ENCODE measurements at places on chromosomes 7 and 10.

DNA sequence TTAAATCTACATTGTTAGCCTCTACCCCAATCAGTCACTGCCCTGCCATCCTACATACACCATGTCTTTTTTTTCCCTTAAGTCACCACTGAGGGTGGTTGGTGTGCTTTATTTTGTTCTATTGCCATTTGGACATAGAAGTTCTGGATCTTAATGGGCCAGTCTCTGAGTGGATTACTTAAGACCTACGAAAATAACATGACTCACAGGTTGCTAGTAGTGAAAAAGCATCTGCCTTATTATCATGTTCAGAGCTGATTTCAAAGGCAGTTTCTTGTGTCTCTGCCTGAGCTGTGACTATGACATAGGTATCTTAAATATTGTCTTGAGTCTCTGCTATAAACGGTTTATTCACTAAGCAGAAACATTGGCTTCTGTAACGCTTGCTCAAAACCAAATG is 410.8 kb downstream of the MDFIC start:
- DNase-seq: no peak

DNA sequence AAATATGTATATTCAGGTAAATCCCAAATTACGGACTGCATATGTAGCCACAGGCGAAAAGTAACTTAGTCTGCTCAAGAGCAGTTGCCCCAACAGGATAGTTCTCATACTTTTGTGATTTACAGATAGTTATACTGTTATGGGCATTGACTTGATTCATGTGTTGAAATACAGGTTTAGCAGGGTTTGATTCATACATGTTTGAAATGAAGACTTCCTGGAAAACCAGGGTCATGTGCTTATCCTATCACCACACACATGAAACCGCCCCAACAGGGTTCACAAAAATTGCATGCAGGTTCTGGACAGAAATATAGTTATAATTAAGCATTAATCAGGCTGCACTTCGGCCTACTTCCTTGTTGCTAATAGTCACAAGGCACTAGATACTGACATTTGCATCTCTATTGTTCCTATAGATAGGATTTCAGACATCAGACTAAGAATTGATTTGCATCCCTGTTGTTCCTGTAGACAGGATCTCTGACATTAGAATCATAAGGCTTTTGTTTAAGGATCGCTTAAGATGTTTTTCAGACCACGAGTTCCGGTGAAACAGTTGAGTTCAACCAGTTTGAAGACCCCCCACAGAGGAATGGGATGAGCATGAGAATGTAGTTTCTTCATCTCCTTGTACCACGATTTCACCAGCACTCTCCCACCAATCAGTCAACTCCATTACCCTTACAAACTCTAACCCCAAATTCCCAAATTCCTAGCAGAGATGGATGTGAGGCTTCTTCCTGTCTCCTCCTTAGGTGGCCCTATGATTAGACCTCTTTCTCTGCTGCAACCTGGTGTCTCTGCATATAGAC is 2.0 kb upstream of the ZNF398 start:
- no peak for DNase-seq

- no peak for DNase-seq
Measured at GRCh38 chr7:83547526-83547925, 101.4 kb downstream of the SEMA3E start.

DNA sequence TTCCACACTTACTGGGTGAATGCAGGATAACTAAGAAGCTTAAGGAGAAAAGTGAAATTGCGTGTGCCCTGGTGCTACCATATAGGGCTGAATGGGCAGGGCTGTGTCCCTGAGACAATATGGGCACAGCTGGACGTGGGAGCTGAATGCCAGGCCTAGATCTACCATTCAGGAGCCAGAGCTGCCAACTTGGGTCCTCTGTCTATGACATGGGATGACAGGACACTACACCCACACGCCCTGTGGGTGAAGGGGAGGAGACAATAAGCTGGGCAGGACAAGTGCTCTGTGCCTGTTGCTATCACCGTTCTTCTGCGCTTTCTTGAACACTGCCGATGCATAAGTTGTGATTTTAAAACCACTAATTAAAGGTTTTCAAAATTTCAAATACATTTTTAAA is 293.9 kb downstream of the TNS3 start:
- no peak for DNase-seq

DNA sequence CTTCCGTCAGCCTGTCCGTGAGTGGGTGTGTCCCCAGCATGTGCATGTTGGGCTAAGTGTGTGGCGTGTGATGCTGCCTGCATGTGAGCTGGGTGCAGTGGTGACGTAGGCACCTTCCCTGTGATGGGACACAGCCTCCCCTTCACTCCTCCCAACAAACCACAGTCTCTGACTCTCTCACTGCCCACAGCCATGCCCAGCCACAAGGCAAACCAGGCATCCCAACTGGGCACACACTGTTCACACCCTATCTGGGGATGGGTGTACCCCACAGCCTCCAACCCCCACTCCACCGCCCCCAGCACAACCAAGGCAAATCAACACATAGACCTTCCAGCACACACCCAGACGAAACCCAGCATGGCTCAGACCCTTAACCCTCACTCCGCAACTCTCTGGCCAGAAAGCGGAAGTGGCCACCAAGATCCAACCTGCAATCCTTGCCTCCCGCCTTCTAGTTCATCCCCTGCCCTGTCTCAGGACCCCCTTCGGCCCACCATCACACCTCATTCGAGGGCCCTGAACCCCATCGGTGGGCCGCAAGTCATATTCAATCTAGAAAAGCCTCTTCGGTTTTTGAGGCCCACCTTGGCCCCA is 10.4 kb downstream of the PSD start:
- no peak for DNase-seq

DNA sequence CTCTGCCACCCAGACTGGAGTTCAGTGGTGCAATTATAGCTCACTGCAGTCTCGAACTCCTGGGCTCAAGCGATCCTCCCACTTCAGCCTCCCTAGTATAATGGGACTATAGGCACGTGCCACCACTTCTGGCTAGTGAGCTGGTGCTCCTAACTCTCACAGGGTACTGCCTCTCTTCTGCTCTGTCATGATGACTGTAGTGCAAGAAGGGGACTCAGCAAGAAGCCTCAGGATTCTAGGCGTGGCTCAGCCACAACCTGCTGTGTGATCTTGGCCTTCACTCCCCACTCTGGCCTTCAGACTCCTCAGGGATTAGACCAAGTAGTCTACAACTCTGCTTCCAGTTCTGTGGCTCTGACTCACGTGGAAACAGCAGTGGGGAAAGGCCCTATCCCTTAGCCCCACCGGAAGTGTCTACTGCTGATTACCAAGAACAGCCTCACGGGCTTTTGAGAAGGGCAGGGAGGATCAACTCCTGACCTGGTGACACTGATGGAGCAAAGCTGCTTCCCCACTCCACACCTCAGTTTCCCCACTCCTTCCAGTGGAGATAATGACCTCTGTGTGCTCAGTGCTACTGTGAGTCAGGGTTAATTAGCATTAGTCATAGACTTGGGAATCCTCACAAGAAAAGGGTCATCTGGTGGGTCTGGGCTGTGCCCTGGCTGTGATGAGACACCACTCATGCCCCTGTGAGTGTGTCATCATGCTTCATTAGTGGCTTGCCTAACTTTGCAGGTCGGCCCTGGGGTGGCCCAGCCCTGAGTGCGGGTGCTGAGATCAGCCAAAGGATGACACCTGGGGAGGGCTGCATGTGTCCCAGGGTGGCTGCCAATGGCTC is 41.1 kb downstream of the ZC3HC1 start:
- DNase-seq: no peak

GRCh38 chr10:121904888-121905287 is 22.9 kb downstream of the ATE1 start:
- DNase-seq: no peak

- DNase-seq: no peak
Measured at GRCh38 chr10:59362959-59363381, 621 bp upstream of the FAM13C start.

DNA sequence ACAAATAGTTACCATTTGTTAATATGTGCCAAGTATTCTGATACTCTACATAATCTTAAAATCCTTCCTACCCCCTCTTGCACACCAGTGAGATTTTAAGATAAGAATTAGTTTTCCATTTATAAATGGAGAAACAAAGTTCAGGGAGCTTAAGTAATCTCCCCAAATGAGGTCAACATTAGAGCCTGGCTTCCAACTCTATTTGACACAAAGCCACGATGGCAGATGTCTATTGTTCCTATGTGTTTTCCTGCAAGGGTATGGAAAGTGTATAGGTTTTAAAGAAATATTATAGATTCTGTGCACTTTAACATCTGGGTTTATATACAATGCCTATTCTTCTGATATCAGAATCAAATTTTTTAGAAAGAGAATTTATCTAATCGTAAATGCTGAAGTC is 143.9 kb upstream of the SEMA3C start:
- DNase-seq: no peak

DNA sequence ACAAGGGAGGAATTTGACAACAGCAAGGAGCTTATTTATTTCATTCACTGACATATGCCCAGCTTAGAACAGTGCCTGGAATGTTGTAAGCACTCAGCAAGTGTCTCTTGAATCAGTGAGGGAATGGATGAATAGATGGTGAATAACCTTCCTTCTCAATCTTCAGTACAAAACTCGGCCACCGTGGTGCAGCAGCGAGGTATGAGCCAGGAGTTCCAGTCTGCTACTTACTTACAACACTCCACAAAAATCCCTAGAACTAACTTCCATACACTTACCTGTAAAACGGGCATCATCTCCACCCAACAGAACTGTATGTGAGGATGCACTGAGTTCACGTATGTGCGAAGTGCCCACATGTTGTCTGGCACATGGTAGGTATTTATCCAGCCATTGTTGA is 237.4 kb downstream of the WDR11 start:
- no peak for DNase-seq
